ENCODE measurements at places on chromosomes 6 and 20.

DNA sequence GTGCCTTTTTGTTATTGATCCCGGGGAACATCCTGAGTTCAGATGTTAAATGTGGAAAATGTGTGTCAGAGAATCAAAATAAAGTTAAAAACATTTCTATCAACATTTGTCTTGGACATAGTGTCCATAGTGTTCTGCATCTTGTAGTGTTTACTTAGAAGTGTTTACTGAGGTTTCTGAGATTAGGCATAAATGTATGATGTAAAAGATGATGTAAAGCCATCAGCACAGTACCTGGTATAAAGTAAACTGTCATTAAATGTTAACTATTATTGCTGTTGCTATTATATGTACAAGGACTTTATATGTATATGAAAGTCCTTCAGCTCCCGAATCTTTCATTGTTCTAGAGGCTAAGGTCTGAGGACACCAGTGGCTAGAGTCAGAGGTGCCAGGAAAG is 28.2 kb upstream of the VEGFA start:
- DNase-seq = no peak

GRCh38 chr6:4849226-4850022 is 73.2 kb downstream of the CDYL start:
- no peak for DNase-seq

DNA sequence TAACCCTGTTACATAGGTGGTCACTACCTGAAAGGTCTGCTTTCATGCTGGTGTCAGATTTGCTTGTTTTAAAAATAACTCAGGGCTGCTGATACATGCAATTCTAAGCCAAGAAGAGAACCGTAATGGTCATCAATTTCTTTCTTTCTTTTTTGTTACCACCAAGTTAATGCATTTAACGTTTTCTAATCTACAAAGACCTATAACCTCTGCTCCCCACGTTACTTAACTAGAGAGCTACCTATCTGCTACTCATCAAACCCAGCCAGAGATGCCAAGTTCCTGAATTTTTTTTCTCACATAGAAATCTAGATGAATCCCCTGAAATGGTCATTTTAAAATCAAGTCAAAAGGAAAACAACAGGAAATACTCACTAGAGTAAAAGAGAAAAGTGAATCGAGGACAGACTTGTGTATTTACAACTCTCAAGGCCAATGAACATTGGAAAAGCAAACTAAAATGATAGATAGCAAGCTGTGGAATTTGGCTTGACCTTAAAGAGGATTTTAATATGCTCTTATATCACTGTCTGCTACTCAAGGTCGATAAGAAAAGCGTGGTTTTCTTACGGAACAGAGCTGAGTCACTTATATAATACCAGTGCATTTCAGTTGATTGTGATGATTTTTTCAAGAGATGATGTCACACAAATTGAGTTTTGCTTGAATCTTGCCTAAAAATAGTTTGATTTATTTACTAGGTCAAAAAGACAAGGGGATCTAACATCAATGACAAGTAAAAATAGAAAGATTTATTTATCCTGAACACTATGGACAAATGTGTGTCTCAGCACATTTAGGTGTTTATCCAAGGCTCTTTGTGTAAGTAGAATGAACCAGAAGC is 67.9 kb downstream of the SGK1 start:
- DNase-seq = peak; percentile 23

GRCh38 chr6:129130106-129130505 is 247.2 kb downstream of the LAMA2 start:
- no peak for DNase-seq

GRCh38 chr6:87261534-87261933 is 60.9 kb upstream of the SMIM8 start:
- DNase-seq = no peak

- no peak for DNase-seq
These were observed 30.8 kb downstream of the DIDO1 start for GRCh38 chr20:62895539-62895938.

DNA sequence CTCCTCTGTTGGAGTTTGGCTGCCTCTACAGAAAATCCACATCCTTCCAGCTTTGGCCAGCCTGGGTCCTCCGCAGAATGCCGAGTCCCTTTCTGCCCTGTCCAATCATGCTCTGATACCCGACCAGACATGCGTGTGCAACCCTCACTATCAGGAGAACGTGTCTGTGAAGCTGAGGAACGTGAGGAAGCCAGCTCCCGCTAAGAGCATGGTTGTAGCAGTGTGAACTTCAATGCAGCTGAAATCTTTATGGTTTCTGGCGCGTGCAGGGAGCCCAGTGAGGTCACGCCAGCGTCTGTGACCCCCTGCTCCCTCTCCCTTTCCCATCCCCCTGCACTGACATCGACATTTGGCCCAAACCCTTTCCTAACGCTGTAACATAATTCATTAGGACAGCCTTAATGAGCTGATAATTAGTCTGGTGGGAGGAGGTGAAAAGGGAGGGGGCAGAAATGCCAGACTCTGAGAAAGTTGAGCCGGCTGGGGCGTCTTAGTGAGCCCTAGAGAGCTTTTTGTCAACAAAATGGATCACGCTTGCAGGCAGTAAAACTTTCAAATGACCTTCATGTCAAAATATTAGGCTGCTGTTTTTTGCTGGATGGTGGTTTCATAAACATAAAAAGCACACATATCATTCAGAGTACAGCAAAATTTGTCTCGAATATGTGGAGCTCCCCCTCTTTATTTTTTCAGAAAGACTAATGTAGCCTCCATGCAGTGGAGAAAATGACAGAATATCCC is 423.3 kb downstream of the QKI start:
- DNase-seq = no peak

DNA sequence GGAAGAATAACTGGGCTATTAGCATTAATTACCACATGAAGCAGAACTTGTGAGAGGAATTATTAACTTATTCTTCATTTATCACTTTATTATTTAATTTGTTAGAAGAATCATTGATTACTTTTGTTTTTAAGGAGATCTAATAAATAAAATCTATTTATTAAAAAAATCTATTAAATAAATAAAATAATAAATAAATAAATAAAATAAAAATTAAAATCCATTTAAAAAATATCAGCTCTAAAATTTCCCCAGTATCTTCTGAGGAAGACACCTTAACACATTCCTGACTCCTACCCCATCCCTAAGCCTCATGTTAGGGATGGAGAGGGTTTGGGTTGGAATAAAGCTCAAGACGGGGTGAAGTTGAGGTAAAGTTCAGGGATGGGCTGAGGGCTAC is 231.4 kb downstream of the CLIC5 start:
- no peak for DNase-seq

DNA sequence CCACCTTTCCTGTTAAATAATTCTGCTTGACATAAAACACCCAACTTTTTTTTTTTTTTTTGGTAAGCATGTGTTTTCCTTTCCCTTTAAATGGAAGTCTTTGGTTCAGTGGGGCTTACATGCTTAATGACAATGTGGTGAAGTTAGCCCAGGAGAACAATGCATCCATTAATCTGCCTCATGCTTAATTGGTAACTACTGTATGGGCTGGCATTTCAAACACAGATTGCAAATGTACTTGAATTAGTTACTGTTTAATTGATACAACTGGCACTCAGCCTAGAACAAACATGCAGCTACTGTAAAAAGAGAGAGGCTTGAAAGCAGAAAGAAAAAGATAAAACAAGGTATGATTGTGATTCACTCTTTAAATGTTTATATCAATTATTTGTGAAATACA is 483.6 kb upstream of the NOX3 start:
- no peak for DNase-seq

DNA sequence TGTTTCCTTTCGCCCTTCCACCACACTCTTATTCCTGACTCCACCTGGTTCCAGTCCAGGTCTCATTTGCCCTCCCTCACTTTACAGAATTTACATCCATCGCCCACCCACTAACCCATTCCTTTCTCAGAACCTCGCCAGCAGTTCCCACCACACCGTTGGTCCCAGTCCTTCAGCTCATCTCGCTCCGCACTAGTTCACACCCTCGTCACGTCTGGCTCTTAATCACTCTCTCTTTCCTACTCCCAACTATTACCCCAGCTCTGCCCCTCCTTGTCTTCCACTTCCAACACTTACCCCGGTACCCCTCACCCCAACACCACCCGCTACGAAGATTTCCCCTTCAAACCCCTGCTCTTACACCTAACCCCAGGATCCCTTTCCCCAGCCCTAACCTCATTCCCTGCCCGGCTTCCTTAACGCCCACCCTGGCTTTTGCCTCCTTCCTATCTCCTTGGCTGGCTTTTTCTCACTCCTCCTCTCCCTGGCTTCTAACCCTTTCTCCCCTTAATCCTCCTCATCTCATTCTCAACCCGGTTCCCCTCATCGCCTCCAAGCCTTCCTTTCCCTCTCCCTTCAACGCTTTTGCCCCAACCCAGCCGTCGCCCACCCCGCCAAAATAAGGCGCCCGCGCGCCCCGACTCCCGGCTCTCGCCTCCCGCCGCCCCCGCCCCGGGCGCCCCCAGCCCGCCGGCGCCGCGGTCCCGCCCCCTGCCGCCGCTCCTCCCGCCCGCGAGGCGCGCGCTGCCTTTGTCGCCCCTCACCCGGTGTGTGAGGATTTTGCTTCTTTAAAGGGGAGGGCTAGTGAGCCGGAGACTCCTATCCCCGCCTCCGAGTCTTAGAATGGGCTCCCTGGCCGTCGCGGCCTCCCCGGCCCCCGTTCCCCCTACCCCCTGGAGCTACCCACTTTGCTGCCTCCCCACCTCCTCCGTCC is 542 bp downstream of the USP49 start:
- DNase-seq = no peak

DNA sequence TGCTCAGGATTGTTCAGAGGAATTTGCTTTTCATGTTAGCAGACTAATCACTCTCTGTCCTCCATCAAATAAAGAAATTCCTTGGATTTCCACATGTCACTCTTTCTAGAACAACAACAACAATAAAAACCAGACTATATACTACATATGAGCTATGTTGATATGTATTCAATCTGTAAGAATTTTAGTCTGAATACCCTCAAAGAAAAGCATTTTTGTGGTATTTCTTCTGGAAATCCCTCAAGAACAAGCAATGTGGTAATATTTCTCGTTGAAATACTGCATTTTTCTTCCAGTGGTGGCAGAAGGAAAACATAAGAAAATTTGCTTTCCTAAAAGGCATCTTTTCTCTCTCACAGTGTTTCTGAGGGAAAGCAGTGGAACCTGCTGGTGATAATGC is 312.6 kb upstream of the RSPO3 start:
- DNase-seq = no peak

- no peak for DNase-seq
These were observed 38.3 kb downstream of the ARHGAP18 start for GRCh38 chr6:129671442-129672340.

DNA sequence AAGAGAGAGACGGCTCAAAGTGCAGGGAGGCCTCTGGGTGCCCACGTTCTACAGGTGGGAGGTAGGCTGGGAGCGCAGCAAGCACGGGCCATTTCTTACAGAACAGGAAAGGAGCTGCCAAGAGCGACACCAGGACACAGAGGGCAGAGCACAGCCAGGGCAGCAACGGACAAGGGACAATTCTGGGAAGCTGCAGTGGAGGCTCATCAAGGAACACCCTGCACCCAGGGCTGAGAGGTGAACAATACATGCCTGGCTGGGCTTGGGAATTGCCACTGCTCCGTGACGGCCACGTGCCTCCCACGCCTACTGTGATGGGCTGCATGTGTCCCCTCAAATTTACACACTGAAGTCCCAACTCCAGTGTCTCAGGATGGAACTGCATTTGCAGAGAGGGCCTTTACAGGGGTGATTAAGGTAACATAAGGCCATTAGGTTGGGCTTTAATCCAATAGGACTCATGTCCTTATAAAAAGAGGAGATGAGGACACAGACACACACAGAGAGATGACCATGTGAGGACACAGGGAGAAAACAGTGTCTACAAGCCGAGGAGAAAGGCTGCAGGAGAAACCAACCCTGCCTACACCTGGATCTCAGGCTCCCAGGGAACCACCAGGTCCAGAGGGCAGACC is 13.6 kb downstream of the SERPINB6 start:
- DNase-seq = no peak

DNA sequence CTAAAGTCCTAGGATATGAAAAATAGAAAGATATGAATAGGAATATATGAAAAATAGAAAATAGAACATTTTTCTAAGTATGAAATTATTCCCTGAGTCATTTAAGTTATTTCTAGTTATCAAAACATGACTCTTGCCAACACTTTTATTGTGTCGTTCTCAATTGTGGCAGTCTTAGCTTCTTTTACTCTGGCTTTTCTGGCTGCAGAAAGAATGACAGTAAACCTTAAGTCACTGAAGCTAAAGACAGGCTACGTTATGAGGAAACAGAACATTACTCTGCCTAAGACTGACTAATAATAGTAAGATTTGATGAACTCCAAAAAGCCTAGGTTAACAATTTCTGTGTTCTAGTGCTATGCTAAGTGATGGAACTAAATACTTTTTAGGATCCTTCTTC is 74.6 kb downstream of the AIG1 start:
- DNase-seq = no peak

- no peak for DNase-seq
These were observed 115.7 kb downstream of the MBOAT1 start for GRCh38 chr6:20096536-20096935.

DNA sequence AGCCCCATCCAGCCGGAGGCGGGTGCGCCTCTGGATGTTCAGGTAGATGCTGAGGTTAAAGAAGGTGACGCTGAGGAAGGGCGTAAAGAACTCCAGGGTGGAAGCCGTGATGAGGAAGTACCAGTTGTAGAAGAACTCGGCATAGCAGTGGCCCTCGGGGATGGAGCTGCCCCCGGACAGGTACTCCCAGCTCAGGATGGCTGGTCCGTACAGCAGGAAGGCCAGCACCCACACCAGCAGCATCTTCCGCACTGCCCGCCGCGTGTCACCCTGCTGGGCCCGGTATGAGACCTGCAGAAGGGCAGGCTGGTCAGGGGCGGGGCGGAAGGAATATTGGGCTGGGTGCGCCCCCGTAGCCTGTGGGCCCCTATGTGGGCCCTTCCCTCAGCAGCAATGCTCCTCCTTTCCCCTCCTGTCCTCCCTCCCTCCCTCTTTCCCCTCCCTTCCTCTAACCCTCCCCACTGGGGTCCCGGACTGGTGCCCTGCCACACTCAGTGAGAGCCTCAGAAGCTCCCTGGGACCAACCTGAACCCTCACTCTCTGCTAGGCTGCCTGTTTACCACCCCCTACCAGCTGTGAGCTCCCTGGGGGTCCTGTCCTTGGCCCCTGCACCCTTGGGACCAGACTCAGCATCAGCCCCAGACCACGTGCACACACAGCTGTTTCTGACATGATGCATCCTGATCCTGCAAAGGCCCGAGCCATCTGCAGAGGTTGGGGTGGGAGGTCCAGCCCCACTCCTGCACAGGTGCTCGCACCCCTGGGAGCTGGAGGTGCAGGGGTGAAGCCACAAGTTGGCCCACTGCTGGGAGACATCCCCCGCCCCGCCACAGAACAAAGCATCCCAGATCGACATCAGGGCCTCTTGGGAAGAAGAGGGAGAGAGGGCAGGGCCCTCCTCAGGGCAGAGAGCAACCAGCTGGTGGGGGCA is 3.2 kb downstream of the HRH3 start:
- no peak for DNase-seq
